ENCODE measurements at places on chromosomes 1 and 21. TPM values are rescaled to one million over a fixed set of nuclear protein-coding genes. Genes with fewer than 3 reads are reported as not detected.

- H3K4me1 ChIP-seq, result no peaks in the 10 kb centered on the region
- H3K4me3 ChIP-seq, result no peak overlapping the region
- no peak overlapping the region for H3K27ac ChIP-seq
- no peak for DNase-seq
- no peaks in the 10 kb centered on the region for H3K27me3 ChIP-seq
Observed at GRCh38 chr1:95636897-95637296, 402.9 kb downstream of the RWDD3 start.

Gene APOBEC4
- not detected for total RNA-seq

DNA sequence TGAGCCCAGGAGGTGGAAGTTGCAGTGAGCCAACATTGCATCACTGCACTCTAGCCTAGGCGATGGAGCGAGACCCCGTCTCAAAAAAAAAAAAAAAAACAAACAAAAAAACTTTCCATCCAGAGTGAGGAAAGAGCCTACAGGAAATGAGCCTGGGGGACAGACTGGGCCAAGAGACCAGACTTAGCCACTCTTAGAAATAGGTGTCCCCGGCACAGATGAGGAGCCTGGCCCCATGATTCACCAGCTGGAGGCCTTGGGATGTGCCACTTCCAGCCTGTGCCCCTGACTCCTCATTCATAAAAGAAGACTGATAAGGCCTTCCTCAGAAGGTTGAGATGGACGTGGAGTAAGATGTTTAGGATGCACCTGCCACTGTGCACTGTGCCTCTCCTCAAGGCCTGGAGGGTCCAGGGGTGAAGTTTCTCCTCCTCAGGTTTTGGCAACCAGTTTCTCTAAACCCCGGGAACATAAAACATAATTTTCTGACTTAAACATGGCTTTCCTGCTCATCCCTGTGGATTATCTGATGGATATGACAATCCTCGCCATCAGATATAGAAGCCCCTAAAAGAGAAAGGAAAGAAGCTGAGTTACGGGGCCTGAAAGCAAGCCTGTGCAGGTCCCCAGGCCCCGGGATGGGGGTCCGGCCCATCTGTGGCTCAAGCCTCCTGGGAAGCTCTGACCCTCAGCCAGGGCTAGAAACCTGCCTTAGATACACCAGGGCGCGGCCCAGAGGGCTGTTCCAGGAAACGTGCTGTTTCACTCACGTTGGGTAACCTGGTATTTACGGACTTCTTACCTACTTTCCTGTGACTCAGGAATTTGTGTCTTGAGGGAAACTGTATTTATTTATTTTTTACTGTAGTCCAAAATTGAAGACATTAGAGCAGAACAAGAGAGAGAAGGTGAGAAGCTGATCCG lies 26.0 kb downstream of the MX1 start:
- DNase-seq, result no peak
- H3K27ac ChIP-seq, result no peak overlapping the region
- no peak overlapping the region for H3K4me3 ChIP-seq
- peaks cover 79% of the 10 kb centered on the region for H3K36me3 ChIP-seq

DNA sequence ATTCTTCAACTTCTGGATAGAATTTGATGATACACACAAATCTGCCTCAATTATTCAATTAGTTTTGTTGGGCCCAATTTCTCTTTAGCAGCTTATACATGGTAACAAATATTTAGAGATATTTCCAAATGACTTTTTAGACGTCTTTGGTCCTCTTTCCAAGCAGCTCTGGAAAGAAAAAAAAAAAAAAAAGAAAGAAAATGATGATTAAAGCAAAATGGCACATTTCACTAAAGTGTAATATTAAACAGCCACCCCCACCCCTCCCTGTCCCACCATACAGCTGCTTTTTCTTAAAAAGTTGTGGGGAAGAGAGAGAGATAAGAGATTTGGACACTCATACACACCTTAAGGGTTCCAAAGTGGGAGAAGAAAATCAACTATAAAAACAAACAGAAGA lies 977 bp downstream of the METTL18 start:
- H3K27me3 ChIP-seq, result peaks cover 5% of the 10 kb centered on the region
- peak overlapping the region; percentile 98 for H3K27ac ChIP-seq
- H3K4me3 ChIP-seq, result peak overlapping the region; percentile 92
- no peak for DNase-seq

DNA sequence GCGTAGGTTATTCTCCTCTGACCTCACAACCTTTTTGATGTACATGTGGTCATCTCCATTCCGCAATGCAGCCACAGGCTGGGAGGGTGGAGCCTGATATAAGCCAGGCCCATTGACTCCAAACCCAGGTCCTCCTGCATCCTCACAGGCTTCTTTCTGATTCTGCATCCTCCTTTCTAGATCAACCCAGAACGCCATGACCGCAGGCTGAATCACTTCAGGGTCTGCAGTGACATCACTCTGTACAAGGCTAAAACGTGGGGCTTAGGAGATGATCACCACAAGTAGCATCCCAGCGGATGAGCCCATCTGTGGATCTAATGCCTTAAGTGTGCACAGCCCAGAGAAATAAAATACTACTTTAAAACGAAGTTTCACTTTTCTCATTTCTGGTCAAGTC lies 16.1 kb downstream of the EBNA1BP2 start:
- no peak overlapping the region for H3K4me3 ChIP-seq
- peaks cover 5% of the 10 kb centered on the region for H3K27me3 ChIP-seq
- no peak overlapping the region for H3K27ac ChIP-seq
- no peaks in the 10 kb centered on the region for H3K36me3 ChIP-seq
- no peaks in the 10 kb centered on the region for H3K4me1 ChIP-seq
- no peak for DNase-seq

DNA sequence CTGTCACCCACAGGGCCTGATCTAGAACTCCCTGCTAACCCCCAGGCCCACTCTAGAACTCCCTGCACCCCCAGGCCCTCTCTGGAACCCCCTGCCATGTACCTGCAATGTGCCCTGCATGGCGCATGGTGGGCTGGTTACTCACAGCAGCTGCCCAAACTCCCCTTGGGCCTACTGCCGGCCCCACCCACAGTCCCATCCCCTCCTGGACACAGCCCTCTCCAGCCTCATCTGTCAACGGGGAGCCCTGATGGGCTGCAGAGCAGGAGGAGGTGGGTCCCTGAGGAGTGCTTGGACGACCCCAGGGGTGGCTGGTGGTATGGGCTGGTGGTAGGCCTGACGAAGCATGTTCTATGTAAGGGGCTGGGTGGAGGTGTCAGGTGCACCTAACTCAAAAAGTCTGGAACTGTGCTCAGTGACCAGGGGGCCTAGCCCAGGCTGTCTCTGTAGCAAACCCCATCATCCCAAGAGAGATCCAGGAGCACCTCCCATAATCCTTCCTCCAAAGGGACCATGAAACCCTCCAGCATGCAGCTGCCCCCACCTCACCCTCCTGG lies 19.0 kb upstream of the PRSS38 start:
- H3K27ac ChIP-seq, result no peak overlapping the region
- H3K27me3 ChIP-seq, result peaks cover 7% of the 10 kb centered on the region
- H3K4me3 ChIP-seq, result no peak overlapping the region
- H3K4me1 ChIP-seq, result no peaks in the 10 kb centered on the region
- DNase-seq, result no peak

Gene CFAP410
- total RNA-seq, result 13.8 TPM

Gene RPTN
- total RNA-seq, result not detected

- DNase-seq, result no peak
- H3K4me1 ChIP-seq, result peaks cover 6% of the 10 kb centered on the region
- H3K27ac ChIP-seq, result no peak overlapping the region
- H3K36me3 ChIP-seq, result peaks cover 17% of the 10 kb centered on the region
- H3K27me3 ChIP-seq, result no peaks in the 10 kb centered on the region
Observed at GRCh38 chr1:169466259-169467230, 19.2 kb downstream of the SLC19A2 start.

Gene TSPAN2
- total RNA-seq, result 0.76 TPM

DNA sequence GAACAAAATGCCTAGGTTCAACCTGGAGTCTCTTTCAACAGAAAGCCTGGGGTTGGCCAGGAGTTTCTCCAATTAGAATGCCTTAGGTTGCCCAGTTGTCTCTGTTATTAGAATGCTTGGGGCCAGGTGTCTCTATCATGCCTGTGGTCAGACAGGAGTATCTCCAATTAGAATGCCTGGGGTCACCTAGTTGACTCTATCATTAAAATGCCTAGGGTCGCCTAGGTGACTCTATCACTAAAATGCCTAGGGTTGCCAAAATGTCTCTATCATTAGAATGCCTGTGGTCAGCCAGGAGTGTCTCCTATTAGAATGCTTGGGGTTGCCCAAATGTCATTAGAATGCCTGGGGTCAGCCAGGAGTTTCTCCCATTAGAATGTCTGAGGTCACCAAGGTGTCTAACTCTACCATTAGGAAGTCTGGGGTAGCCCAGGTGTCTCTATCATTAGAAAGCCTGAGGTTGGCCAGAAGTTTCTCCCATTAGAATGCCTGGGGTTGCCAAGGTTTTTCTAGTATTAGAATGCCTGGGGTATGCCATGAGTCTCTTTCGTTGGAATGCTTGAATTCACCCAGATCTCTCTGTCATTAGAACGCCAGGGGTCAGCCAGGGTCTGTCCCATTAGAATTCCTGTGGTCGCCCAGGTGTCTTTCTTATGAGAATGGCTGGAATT lies 57.9 kb downstream of the RNF187 start:
- H3K27me3 ChIP-seq, result no peaks in the 10 kb centered on the region
- no peak overlapping the region for H3K27ac ChIP-seq
- no peaks in the 10 kb centered on the region for H3K4me1 ChIP-seq
- no peaks in the 10 kb centered on the region for H3K36me3 ChIP-seq

- H3K27me3 ChIP-seq, result peaks cover 9% of the 10 kb centered on the region
- no peaks in the 10 kb centered on the region for H3K36me3 ChIP-seq
- H3K4me3 ChIP-seq, result no peak overlapping the region
- no peak overlapping the region for H3K27ac ChIP-seq
Observed at GRCh38 chr1:31584869-31585735, 8.8 kb downstream of the TINAGL1 start.

Gene MATN1
- total RNA-seq, result 0.44 TPM

Gene LAPTM5
- total RNA-seq, result 184 TPM

- H3K36me3 ChIP-seq, result no peaks in the 10 kb centered on the region
- no peaks in the 10 kb centered on the region for H3K27me3 ChIP-seq
- H3K4me1 ChIP-seq, result no peaks in the 10 kb centered on the region
- no peak overlapping the region for H3K4me3 ChIP-seq
Observed at GRCh38 chr1:188988589-188988988, 1489.1 kb downstream of the BRINP3 start.

Gene LMX1A
- not detected for total RNA-seq
